Stimulated activated CD8-positive, alpha-beta memory T cell treated with anti-CD3 and anti-CD28 coated beads, Interleukin-4, amount 100 ng/mL, for 1 hour (primary cell): ENCODE measurements at places on chromosomes 13 and 19.

DNA sequence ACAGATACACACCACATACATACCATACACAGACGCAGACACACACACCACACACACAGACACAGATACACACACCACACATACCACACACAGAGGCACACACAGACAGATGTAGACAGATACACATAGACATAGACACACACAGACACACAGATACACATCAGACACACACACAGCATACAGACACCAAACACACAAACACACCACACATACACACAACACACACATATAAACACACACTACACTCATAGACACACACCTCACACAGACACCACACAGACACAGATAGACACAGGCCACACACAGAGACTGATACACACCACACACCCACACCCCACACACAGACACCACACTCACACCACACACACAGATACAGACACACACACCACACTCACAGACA is 24.9 kb upstream of the SLC7A10 start:
- no peak for DNase-seq

GRCh38 chr19:1355568-1356507 is 27.9 kb upstream of the NDUFS7 start:
- no peak for DNase-seq

DNA sequence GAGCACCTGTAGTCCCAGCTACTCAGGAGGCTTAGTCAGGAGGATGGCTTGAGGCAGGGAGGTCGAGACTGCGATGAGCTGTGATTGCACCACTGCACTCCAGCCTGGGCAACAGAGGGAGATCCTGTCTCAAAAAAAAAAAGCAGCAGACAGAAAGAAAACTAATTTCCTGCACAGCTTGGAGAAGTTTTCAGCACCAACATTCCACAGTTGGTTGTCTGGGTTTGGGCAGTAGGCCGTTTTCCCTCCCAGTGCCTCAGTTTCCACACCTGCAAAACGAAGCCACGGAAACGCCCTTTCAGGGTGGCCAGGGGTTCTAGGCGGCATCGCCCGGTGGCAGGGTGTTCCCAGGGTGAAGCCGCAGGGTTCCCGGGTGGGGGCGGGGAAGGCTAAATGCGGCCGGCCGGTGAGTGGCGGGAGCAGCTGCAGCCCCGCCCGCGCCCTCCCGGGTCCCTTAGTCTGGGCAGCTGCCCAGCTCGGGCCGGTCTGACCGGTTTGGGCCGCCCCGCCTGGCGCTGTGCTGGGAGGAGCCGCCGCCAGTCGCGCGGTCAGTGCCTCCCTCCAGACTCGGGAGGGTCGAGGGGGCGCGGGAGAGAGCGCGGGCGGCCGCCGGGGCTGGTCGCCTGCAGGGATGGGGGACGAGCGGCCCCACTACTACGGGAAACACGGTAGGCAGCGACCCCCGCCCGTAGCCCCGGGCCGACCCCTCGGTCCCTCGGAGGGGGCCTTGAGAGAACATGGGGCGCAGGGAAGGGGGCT is at the start of gene SLC44A2:
Gene SLC44A2, plus strand, starts transcription at position 551 of the 759 bp plus-strand sequence. Its CDS starts 81 bp downstream, at position 632.
- no peak for DNase-seq

DNA sequence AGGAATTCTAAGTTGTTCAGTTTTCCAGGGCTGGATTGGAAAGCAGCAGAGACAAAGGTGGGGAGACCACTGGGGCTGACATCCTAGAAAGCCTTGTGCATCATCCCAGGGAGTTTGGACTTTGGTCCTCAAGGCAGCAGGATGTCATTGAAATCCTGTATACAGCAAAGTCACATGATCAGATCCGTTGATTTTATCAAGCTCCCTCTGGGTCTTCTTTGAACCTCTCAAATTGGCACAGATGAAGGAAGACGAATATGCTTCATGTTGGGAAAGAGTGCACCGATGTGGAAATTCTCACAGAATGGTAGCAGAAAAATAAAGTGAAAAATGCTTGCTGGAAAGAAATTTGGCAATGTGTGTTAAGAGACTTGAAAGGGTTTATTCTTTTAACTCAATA is 149.8 kb upstream of the TMTC4 start:
- no peak for DNase-seq

DNA sequence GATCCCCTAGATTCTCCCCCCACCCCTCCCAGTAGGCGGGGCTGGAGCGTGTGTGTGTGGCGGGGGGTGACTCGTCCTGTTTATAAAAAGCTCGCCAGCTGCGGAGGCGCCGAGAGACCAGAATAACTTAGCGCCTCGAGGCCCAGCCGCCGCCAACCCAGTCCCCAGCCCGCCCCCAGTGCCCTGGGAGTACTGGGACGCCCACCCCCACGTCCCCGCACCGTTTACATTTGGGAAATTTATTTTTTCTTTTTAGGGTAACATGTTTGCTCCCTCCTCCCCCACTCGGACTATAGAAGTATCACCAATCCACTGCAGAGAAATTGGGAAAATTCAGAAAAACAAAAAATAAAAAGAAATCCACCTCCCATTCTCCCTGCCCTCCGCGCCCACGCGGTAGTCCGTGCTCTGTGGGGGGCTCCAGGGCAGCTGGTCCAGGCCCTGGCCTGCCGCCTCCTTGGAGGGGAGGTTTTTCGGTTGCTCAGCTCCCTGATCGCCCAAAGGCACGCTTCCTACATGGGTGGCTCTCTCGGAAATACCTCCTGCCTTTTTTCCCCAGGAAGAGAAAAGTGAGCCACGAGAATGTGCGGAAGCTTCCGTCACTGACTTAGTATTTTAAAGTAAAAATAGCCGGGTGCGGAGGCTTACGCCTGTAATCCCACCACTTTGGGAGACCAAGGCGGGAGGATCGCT is 1.5 kb upstream of the RAB3A start:
- no peak for DNase-seq

GRCh38 chr13:114047358-114047881 is 73.5 kb upstream of the C13orf46 start:
- DNase-seq = no peak

- no peak for DNase-seq
Observed at GRCh38 chr19:46979126-46980105, 40.2 kb upstream of the NPAS1 start.

- DNase-seq = no peak
Observed at GRCh38 chr13:29902632-29903305, 52.4 kb upstream of the UBL3 start.

GRCh38 chr13:99859178-99860177 is 112.1 kb downstream of the ZIC5 start:
- peak; percentile 2 for DNase-seq

DNA sequence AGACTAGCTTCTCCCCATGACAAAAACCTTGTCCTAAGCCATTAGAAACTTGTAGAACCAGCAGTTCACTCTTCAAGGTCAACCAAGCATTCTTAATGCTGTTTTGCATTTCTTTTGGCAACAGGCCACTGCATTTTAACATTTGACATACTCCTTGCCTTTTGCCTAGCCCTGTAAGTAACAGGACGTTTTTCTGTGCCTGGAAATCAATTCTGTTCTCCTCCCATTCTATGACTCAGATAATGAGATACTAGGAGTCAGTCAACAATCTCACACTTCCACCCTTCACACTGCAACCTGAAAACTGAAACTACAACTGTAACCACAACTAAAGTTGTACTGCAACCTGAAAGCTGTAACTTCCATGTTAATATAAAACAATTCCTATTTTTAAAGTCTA is 268.7 kb downstream of the MZT1 start:
- DNase-seq = no peak

GRCh38 chr13:110331362-110331761 is 24.3 kb downstream of the COL4A2 start:
- no peak for DNase-seq

DNA sequence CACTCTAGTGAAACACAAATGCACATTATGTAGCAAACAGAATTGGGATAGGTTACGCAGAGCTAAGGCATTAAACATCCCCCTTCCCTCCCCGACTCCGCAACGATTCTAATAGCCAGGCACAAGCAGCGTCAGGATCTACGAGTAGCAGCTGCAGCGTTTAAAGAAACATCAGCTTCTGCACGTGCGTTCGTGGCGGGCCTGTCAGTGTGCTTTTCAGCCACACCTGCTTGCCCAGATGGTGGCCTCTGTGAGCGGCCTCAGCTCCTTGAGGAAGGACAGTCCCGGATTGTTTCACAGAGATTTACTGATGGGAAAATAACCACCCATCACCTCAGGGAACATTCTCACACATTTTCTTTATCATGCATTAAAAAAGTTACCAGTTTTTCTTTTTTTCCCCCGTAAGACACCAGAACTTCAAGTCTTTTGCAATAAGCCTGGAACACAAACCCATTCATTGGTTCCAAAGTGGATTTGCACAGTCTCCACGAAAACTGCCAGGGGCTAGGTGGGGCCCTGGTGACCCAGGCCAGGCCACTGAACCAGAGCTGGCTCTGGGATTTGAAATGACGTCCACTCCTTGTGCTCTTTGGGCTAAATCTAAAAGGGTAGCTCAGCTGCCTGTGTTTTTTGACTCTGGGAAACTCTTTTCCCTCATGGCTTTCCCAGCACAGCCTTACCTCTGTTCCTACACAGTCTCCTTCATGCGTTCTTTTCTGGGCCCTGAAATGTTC is 325.5 kb downstream of the KCNRG start:
- no peak for DNase-seq

GRCh38 chr19:10911579-10912363 is 16.7 kb downstream of the YIPF2 start:
- DNase-seq = no peak

DNA sequence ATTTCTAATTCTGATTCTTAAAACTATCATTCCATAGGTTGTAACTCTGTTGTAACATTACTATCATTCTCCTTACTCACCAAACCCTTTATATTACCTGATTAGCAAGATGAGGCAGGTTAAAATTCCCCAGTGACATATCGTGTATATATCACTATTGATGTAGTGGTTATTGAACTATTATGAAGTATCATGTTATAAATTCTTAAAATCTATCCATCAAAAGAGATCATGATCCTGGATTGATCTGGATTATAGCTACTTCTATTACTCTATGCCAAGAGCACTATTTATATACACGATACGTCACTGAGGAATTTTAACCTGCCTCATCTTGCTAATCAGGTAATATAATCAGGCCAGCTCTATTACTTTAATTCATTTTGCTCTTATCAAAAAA is 533.9 kb downstream of the SLITRK6 start:
- DNase-seq = no peak

DNA sequence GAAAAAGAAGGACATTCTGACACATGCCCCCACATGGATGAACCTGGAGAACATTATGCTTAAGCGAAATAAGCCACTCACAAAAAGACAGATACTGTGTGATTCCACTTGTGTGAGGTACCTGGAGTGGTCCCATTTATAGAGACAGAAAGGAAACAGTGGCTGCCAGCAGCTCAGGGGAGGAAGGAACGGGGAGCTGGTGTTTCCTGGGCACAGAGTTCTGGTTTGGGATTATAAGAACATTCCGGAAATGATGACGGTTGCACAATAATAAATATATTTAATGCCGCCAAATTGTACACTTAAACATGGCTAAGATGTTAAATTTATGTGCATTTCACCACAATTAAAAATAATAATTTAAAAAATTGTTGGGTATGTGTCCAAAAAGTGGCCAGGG is 33.0 kb downstream of the SERP2 start:
- DNase-seq = no peak

DNA sequence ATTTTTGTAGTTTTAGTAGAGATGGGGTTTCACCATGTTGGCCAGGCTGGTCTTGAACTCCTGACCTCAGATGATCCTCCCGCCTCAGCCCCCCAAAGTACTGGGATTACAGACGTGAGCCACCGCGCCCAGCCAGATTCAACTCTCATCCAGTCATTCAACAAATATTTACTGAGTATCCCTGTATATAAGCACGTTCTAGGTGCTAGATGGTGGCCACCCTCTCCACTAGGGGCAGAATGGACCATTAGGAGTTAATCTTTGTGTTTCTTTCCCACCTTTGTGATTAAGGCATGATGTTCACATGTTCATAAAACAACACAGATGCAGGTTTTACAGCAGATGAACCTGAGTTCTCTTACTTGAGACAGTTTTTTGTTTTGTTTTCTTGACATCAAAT is 7.3 kb downstream of the SHKBP1 start:
- DNase-seq = no peak

DNA sequence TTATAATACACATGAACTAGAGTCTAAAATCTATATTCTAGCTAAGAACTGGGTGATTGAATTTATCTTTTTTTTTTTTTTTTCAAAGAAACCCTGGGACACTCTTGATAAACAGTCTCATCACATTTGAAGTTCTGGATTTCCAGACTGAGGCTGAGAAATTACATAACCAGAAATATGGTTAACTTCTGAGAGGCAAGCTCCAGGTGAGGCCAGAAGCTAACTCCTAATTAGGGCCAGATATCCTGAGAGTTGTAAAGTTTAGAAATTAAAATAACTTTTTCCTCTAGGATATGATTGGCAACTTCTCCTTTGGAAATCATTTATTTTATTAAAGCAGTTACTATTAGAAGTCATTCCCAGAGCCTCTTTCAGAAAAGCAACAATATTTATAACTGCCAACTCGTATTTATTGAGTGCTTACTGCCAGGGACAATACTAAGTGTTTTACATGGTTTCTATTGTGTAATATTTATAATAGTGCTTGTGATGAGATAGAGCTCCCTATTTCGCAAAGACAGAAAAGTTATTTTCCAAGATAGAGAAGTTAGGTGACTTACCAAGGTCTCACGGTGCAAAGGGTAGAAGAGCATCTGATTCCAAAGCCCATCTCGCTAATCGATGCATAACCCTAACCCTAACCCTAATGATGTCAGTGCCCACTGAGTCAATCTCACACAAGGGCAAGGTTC is 187.7 kb downstream of the DCT start:
- no peak for DNase-seq

DNA sequence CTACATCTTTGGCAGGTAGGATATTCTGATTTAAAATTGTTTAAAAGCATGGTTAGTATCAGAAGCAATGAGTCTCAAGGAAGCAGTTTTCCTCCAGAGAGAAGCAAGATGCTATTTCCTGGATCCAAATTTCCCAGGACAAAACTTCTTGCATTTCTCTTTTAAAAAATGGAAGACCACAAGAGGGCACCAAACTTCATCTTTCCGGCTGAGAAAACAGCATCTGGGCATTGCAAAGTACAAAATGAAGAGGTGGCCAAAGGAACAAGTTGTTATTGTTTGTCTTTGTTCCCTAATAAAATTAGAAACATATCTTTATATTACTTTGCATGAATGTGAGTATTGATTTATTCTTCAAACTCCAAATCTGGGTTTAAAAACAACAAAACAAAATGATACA is 60.0 kb upstream of the LRCH1 start:
- no peak for DNase-seq

DNA sequence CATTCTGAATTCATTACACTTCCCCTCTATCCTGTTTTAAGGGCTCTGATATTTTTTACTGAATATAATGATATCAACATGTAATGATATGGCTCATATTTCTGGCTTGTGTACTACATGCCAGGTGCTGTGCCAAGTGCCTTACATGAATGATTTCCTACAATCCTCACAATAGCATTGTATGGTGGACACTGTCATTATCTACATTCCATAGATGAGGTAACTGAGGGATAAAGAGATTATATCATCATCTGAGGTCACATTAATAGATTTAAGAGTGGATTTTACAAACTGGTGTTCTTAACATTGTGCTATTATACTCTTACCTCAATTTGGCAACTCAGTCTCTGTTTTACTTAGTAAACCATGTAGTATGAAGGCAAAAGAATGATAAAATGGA is 502.0 kb downstream of the LIG4 start:
- no peak for DNase-seq

- no peak for DNase-seq
Observed at GRCh38 chr13:90943946-90944345, 403.5 kb upstream of the MIR17HG start.

GRCh38 chr13:58085819-58086218 is 454.3 kb downstream of the PCDH17 start:
- no peak for DNase-seq

- DNase-seq = no peak
Observed at GRCh38 chr19:36257520-36257876, 42.6 kb downstream of the ZNF146 start.

- no peak for DNase-seq
Observed at GRCh38 chr13:53152057-53152421, 123.4 kb downstream of the OLFM4 start.
